ENCODE measurements at places on chromosomes 2 and 18.

- DNase-seq: no peak
Observed at GRCh38 chr2:35343135-35343534, 1012.4 kb upstream of the CRIM1 start.

DNA sequence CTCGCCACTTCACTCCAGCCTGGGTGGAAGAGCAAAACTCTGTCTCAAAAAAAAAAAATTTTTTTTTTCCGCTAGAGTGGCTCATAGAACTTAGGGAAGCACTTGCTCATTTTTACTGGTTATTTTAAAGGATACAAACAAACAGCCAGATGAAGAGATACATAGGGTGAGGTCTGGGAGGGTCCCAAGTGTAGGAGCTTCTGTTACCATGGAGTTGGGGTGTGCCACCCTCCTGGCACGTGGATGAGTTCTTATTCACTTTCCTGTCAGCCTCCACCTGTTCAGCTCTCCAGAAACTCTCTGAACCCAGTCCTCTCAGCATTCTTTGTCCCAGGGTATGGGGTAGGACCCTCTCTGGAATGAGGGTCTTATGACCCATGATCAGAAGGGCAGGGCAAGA is 4.9 kb upstream of the MAT2A start:
- no peak for DNase-seq

DNA sequence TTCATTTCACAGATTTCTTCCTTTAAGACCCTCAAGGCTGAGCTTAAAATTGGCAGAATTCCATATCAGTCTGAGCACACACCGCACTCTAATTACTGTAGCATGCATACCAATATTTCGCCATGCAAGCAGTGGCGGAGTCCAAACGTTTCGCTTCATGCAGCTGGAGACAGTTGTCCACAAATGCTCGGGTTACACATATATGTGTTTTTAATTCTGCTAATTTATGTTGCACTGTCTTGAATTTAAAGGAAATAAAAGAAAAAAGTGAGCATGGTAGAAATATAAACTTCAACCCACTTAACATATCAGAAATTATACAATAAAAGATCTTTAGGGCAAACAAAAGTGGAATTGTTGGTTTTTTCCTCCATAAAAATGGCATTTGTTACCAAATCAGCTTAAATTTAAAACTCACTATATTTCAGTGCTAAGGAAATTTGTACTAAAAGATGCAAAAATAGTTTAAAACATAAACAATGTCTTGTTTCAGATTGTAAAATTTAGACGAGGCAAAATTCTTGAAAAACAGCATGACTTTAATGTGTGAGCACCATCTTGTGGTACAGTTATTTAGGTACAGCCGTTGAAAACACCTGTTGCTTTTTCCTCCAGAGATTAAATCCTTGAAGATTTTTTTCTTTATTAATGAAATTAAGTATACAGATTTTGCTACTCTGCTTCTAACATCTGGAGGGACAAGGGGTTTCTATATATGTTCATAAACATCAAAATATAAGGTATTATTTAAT is 24.1 kb upstream of the KANSL1L start:
- no peak for DNase-seq

- DNase-seq: no peak
Observed at GRCh38 chr2:106899786-106900530, 14.0 kb upstream of the ST6GAL2 start.

- no peak for DNase-seq
Observed at GRCh38 chr2:163701399-163702195, 34.2 kb downstream of the FIGN start.

Data from Right ventricle myocardium inferior (tissue), 1 donor.